Central memory CD8-positive, alpha-beta T cell (primary cell): ENCODE measurements at places on chromosomes 1 and 21.

- peaks cover 67% of the 10 kb centered on the region for H3K27me3 ChIP-seq
- peak overlapping the region; percentile 23 for H3K4me3 ChIP-seq
- H3K36me3 ChIP-seq, result no peaks in the 10 kb centered on the region
- H3K27ac ChIP-seq, result no peak overlapping the region
- DNase-seq, result no peak
These were observed 5.1 kb downstream of the CLCNKA start for GRCh38 chr1:16026723-16027484.

GRCh38 chr1:71745326-71745725 is 537.0 kb downstream of the NEGR1 start:
- no peak overlapping the region for H3K27ac ChIP-seq
- no peaks in the 10 kb centered on the region for H3K36me3 ChIP-seq
- H3K27me3 ChIP-seq, result no peaks in the 10 kb centered on the region
- no peak overlapping the region for H3K4me3 ChIP-seq
- DNase-seq, result no peak

GRCh38 chr1:23628951-23629387 is 62.6 kb upstream of the RPL11 start:
- peaks cover 3% of the 10 kb centered on the region for H3K36me3 ChIP-seq
- DNase-seq, result no peak
- H3K27ac ChIP-seq, result no peak overlapping the region
- no peaks in the 10 kb centered on the region for H3K27me3 ChIP-seq
- peaks cover 21% of the 10 kb centered on the region for H3K4me1 ChIP-seq

GRCh38 chr21:15560383-15561056 is 169.3 kb upstream of the USP25 start:
- no peak overlapping the region for H3K27ac ChIP-seq
- peaks cover 46% of the 10 kb centered on the region for H3K27me3 ChIP-seq
- no peaks in the 10 kb centered on the region for H3K36me3 ChIP-seq
- DNase-seq, result no peak

GRCh38 chr1:36728846-36729245 is 246.1 kb upstream of the CSF3R start:
- no peak overlapping the region for H3K4me3 ChIP-seq
- no peaks in the 10 kb centered on the region for H3K4me1 ChIP-seq
- H3K27ac ChIP-seq, result no peak overlapping the region

DNA sequence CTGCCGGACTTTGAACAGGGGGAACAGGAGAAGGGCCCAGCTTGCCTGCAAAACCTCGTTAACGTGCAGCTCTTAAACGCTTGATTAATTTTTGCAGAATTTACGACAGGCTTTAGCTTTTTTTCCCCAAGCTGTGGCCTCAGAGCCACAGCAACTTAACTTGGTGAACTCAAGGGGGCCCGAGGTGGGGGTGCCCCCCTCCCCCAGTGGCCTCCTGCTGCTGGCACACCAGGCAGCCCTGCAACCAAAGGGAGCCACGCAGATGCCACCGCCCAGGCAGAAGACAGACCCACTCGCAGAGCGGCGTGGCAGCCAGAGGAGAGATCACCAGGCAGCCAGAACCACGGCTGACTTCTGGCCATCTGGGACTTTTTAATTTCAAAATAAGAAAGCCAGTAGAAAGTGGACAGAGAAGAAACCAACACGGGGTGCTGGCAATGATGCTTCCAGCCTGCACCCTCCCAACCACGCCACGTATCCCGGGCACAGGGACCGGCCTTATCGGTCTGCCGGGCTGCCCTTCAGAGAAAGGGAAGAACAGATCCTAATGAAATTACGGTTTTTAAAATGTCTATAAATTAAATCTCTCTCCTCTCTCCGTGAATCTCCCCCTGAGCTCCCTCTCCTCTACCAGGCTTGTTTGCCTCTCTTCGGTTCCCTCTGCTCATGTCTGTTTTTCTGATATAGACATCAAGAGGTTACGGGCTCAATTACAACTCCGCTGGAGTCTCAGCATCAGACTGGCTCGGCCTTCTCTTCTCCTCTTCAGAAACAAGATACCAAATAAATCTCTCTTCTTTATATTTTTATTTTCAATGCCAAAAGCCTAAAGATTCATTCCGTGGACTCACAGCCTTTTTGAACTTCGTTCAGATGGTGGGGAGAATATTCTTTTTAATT is 6.4 kb downstream of the CASZ1 start:
- no peak overlapping the region for H3K4me3 ChIP-seq
- DNase-seq, result no peak
- H3K36me3 ChIP-seq, result no peaks in the 10 kb centered on the region
- peaks cover 7% of the 10 kb centered on the region for H3K4me1 ChIP-seq

DNA sequence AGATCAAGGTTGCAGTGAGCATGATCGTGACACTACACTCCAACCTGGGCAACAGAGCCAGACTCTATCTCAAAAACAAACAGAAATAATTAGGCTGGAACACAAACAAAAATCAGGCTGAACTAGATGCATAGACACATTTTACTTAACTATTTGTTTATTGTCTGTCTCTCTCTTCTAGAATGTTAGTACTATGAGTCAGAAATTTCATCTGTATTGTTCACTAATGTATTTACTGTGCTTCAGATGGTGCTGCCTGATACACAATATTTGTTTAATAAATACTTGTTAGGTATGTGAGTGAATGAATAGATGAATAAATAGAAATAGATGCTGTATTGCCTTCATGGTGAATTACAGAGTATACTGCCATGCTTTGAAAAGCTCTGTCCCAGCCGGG is 6.0 kb upstream of the LIN28A start:
- DNase-seq, result no peak
- H3K36me3 ChIP-seq, result peaks cover 4% of the 10 kb centered on the region
- H3K27me3 ChIP-seq, result peaks cover 74% of the 10 kb centered on the region
- H3K4me1 ChIP-seq, result peaks cover 13% of the 10 kb centered on the region
- no peak overlapping the region for H3K4me3 ChIP-seq

- no peak overlapping the region for H3K27ac ChIP-seq
- no peak for DNase-seq
- H3K36me3 ChIP-seq, result no peaks in the 10 kb centered on the region
- H3K27me3 ChIP-seq, result no peaks in the 10 kb centered on the region
These were observed 61.8 kb upstream of the GRHL3 start for GRCh38 chr1:24257373-24257772.

GRCh38 chr1:102732927-102733326 is 375.4 kb downstream of the COL11A1 start:
- no peak overlapping the region for H3K27ac ChIP-seq
- no peaks in the 10 kb centered on the region for H3K27me3 ChIP-seq
- no peaks in the 10 kb centered on the region for H3K4me1 ChIP-seq
- no peak for DNase-seq
- no peak overlapping the region for H3K4me3 ChIP-seq
- no peaks in the 10 kb centered on the region for H3K36me3 ChIP-seq

DNA sequence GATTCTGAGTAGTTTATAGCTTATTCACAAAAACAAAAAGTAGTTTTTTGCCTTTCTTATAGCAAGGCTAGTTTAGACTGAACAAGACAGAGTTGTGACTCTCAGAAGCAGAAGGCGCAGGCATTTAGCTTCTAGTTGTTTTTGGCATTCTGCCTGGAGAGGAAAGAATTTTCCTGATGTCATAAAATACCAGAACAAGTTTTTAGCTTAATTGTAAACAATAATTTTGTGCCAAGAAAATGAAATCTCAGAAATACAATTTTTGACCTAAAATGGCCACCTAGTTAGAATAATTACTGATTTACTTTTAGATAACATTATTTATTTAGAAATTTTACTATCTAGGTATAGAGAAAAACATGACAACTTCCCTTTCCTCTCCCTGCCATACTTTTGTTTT is 1.0 kb downstream of the DNAJB4 start:
- H3K27ac ChIP-seq, result peak overlapping the region; percentile 99
- peaks cover 10% of the 10 kb centered on the region for H3K36me3 ChIP-seq
- H3K4me1 ChIP-seq, result peaks cover 22% of the 10 kb centered on the region
- no peaks in the 10 kb centered on the region for H3K27me3 ChIP-seq
- DNase-seq, result no peak

- no peak overlapping the region for H3K4me3 ChIP-seq
- H3K4me1 ChIP-seq, result no peaks in the 10 kb centered on the region
- no peak for DNase-seq
- peaks cover under 1% of the 10 kb centered on the region for H3K36me3 ChIP-seq
- no peak overlapping the region for H3K27ac ChIP-seq
- H3K27me3 ChIP-seq, result no peaks in the 10 kb centered on the region
These were observed 465.7 kb downstream of the USP25 start for GRCh38 chr21:16195538-16195910.

DNA sequence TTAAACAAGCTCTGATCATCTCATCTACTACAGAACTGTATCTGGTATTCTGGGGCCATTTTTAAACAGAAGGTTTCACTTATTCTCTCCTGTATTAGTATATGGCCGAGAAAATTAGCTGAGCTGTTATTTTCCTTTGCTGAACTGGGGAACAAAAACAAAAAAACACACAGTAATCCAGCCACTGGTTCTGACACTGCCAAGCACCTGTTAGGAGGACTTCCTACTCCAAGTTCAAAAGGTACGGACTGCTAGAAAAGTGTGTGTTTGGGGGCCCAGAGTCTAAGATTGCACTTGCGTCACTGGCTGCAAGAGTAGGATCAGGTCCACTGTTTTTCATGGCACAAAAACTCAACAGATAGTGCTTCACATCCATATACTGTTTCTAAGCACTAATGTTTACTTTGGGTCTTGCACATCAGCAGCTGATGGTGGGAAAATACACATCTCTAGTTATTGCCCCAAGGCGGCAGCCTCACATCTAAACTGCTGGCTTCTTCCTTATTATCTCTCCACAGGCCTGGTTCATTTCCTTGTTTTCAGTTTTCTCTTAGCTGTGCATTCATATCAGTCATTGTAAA is 226.1 kb downstream of the FGGY start:
- H3K4me3 ChIP-seq, result no peak overlapping the region
- no peaks in the 10 kb centered on the region for H3K27me3 ChIP-seq
- no peak overlapping the region for H3K27ac ChIP-seq
- DNase-seq, result no peak
